Common myeloid progenitor, CD34-positive (primary cell): ENCODE measurements at places on chromosomes 12 and 14.

DNA sequence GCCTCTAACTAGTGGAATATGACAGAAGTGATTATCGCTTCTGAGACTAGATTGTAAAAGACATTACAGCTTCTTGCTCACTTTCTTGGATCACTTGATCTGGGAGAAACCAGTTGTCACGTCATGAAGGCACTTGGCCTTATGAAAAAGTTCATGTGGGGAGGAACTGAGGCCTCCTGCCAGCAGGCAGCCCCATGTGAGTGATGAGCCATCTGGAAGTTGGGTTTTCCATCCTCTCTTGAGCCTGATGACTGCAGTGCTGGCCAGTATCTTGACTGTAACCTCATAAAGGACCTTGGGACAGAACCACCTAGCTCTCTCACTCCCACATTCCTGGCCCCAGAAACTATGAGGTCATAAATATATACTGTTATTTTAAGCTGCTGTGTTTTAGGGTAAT is 28.0 kb downstream of the TTLL5 start:
- no peak for DNase-seq

GRCh38 chr14:51852541-51852940 is 7.9 kb upstream of the GNG2 start:
- DNase-seq = no peak

GRCh38 chr14:63275611-63276010 is 43.1 kb downstream of the GPHB5 start:
- no peak for DNase-seq

- DNase-seq = no peak
Measured at GRCh38 chr14:35387219-35387618, 17.3 kb downstream of the NFKBIA start.

GRCh38 chr14:25463480-25463879 is 413.5 kb upstream of the STXBP6 start:
- DNase-seq = no peak

DNA sequence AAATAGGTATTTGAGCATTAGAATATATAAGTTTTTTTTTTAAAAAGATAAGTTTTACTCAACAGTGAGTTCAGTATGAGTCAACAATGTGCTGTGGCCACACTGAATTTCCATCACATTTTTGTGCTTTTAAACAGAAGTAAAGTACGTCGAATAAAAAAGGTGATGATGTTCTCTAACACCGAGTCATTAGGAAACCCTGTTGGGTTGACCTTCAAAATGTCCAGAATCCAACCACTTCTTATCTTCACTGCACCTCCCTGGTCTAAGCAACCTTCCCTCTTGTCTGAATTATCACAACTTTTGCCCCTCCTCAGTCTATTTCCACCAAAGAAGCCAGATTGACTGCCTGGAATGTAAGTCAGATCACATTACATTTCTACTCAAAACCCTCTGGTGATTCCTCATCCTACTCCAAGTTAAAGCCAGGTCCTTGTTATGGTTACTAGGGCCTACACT is 43.0 kb upstream of the SYCP3 start:
- DNase-seq = no peak

- no peak for DNase-seq
Measured at GRCh38 chr12:76529226-76529918, 30.2 kb downstream of the OSBPL8 start.

DNA sequence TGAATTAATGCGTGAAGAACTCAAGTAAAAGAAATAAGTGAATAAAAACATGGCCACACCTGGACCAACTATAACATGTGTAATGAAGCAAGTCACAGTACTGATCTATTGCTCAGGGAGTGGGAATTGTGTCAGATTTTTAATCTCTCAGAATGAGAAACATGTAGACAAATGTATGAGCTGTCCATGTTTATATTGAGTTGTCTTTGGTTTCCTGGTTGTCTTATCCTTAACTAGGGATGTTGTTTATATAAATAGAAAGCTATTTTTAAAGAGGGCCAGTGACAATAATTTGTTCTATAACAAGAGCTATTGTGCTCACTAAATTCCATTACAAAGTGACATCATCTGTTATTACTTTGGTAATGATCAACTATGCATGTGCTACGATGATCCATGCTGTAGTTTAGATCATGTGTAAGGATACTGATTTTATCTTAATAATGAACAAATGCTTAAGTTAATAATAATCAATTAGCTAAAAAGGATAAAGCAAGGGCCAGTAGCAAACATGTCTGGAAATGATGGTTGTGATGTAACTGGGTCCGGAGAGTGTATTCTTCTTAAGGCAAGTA is 91.3 kb upstream of the RTL1 start:
- DNase-seq = no peak

GRCh38 chr14:75088566-75089373 is 19.3 kb downstream of the ZC2HC1C start:
- DNase-seq = peak; percentile 71

- DNase-seq = peak; percentile 71
Measured at GRCh38 chr12:10235761-10236631, 23.3 kb downstream of the GABARAPL1 start.

- no peak for DNase-seq
Measured at GRCh38 chr14:21267886-21268616, 1.2 kb downstream of the HNRNPC start.

DNA sequence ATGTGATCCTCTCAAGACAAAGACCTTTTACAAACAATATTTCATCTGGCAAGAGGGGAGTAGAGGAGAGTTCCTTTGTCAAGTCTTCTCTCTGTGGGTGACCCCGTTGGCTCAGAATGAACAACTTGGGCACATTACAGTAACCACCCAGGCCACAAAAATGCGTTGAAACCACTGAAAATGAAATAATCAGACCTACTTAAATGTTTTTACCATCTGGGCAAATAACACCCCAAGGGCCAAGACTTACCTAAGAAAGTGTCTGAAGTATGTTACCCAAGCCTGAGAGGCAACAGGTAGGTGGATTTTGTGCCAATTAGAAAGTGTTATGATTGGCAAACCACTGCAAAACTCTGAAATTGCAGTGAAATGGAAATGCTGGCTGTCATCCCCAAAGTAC is 1.3 kb downstream of the TC2N start:
- no peak for DNase-seq

DNA sequence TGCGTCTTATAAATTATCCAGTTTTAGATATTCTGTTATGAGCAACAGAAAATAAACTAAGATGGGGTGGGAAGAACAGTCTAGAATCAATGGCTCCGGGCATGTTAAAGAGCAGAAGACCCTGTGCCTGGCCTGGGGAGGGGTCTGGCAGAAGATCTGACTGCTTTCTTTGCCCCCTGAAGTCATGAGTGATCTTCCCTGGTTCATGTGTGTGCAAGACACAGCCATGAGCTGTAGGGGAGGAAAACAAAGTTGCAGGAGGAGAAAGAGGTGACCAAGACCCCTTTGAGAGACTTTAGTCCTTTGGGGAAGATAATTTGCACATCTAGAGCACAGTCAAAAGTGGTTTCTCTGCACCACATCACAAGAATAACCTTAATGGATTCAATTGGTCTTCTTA is 4.8 kb downstream of the LACRT start:
- DNase-seq = no peak

GRCh38 chr12:32249777-32250176 is 143.1 kb downstream of the BICD1 start:
- DNase-seq = no peak

GRCh38 chr14:101876555-101876938 is 87.8 kb upstream of the DYNC1H1 start:
- peak; percentile 100 for DNase-seq

- DNase-seq = no peak
Measured at GRCh38 chr14:68466491-68466977, 326.3 kb downstream of the ZFP36L1 start.

- no peak for DNase-seq
Measured at GRCh38 chr12:131963381-131963780, 13.6 kb downstream of the EP400 start.

DNA sequence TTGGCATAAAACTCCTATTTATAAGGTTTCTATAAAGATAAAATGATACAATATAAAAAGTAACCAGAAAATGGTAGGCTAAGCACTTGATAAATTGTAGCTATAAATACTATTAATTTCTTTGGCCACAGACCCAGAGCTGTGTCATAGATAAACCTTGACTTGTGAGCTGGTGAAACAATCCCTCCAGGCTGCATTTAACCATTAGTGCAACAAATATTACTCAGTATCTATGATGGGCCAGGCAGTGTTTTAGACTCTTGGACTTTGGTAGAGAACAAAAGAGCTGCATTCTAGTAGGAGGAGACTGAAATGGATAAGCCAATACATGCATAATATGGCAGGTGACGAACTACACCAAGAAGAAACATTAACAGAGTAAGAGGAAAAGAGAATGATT is 178.1 kb downstream of the BTG1 start:
- DNase-seq = no peak

GRCh38 chr12:116144384-116144783 is 133.1 kb downstream of the MED13L start:
- no peak for DNase-seq

DNA sequence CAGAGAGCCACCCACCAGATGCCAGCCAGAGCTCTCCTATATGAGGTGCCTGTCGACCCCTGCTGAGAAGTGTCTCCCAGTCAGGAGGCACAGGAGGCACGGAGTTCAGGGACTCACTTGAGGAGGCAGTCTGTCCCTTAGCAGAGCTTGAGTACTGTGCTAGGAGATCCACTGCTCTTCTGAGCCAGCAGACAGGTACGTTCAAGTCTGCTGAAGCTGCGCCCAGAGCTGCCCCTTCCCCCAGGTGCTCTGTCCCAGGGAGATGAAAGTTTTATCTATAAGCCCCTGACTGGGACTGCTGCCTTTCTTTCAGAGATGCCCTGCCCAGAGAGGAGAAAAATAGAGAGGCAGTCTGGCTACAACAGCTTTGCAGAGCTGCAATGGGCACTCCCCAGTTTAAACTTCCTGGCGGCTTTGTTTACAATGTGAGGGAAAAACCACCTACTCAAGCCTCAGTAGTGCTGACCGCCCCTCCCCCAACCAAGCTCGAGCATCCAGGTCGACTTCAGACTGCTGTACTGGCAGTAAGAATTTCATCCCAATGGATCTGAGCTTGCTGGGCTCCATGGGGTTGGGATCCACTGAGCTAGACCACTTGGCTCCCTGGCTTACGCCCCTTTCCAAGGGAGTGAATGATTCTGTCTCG is 146.7 kb upstream of the USP15 start:
- no peak for DNase-seq

DNA sequence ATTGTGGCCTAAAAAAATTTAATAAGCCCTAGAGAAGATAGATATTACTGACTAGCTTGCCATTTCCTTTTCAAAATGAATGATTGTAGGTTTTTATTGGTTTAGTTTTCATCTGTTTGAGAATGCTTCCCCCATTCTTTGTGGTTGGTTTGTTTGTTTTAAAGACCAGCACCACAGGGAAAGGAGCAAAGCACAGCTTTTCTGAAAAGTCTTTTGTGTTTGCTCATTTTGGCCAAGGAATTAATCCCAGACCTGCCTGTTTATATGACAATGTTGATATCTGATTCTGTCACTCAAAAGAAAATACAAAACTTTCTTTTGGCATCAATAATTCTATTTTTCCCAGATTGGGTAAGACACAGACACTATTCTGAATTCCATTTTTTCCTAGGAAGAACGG is 312.5 kb upstream of the FLRT2 start:
- DNase-seq = no peak

GRCh38 chr12:34356233-34356987 is 334.1 kb downstream of the ALG10 start:
- DNase-seq = no peak

GRCh38 chr14:64763801-64764621 is 59.8 kb downstream of the PLEKHG3 start:
- peak; percentile 23 for DNase-seq

DNA sequence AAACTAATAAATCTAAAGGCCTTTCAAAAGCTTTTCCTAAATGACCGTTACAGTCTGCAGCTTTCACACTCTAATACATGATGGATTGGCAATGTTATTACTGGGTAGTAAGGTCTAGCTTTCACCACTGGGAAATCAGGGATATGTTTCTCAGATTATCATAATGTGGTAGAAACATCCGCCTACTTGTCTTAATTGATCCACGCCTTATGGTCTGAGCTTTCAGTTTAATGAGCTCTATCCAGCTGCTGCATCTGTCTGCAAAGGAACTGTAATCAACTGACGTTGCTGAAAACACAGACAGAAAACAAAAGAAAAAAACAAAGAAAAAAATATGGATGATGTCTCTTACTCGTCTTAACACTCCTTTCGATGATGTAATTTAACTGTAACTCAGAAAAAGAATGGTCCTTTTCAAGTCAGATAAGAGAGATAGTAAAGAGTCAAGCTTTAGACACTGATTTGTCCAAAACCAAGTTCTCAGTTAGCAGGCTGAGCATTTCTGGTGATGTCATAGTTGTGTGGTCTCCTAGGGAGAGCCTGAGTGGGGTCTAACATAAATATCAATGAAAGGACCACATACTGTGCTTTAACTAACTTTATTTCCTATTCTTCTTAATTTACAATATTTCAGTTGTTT is 85.9 kb downstream of the C2CD5 start:
- DNase-seq = no peak

GRCh38 chr12:49622501-49623141 is 740 bp upstream of the PRPF40B start:
- peak; percentile 78 for DNase-seq

- DNase-seq = no peak
Measured at GRCh38 chr14:55926007-55926406, 192.2 kb upstream of the PELI2 start.

DNA sequence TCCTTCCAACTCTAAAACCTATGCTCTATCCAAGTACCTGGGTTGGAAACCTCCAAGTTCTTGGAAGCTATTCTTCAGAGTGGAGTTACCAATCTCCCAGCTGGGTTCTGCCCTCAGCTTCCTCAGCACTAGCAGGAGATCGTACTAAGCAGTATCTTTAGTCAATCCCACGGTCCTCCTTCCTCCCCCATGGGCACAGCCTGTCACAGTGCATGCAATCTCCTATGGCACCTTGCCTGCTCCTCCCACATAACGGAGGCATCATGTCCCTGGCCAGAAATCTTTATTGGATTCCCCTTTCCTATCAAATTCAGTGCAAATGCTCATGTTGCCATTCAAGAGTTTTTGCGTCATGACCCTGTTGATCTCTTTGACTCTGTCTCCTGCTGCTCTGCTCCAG is 5.4 kb upstream of the LPAR5 start:
- DNase-seq = no peak

DNA sequence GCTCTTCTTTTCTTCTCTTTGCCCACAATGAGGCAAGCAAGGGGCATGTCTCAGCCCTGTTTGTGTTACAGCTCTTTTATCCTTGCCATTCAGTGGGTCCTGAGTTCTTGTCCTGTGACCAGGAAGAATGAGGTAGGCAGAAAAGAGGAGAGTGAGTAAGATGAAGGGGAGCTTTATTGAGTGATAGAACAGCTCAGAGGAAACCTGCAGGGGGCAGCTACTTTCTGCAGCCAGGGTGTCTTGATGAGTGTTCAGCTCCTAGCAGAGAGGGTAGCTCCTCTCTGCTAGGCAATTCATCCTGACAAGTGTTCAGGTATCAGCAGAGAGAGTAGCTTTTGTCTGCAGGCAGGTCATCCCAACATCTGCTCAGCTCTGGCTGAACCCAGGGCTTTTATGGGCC is 41.0 kb downstream of the HSD17B6 start:
- no peak for DNase-seq

DNA sequence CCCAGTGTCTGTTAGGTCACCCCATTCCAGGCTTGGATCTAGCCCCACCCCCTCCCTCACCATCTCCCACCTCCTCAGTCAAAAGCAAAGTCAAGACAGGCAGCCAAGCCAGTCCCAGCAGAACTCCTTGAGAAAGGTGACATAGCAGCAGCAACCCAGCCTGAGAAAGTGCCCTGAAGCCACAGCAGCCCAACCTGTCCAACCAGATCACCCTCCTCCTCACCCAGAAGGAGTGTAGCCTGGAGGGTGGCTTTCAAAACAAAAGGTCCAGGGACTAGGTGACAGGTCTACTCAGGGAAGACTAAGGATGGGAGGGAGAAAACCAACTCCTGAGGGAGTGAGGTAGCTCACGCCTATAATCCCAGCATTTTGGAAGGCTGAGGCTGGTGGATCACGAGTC is 5.2 kb downstream of the RAB15 start:
- DNase-seq = no peak
